BJ (cell line): ENCODE measurements at places on chromosomes 5 and 9.

DNA sequence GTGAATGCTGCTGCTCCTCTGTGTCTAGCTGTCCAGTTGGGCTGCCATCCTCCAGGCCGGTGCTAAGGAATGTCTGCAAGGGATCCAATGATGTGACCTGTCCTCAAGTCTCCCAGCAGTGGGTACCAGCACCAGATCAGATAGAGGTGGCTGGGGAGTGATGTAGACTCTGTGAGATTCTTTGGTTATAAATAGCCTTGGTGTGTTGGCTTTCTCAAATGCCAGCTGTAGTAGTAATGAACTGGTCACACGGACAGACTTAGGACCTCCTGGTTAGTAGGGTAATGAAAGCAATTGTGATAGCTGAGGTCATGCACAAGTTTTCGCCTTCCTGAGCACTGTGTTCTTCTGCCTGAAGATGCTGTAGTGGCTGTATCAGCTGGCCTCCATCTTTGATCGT lies 29.9 kb upstream of the RANBP6 start:
- no peak for DNase-seq

- no peak for DNase-seq
Measured at GRCh38 chr5:3187771-3188425, 407.7 kb upstream of the IRX1 start.

DNA sequence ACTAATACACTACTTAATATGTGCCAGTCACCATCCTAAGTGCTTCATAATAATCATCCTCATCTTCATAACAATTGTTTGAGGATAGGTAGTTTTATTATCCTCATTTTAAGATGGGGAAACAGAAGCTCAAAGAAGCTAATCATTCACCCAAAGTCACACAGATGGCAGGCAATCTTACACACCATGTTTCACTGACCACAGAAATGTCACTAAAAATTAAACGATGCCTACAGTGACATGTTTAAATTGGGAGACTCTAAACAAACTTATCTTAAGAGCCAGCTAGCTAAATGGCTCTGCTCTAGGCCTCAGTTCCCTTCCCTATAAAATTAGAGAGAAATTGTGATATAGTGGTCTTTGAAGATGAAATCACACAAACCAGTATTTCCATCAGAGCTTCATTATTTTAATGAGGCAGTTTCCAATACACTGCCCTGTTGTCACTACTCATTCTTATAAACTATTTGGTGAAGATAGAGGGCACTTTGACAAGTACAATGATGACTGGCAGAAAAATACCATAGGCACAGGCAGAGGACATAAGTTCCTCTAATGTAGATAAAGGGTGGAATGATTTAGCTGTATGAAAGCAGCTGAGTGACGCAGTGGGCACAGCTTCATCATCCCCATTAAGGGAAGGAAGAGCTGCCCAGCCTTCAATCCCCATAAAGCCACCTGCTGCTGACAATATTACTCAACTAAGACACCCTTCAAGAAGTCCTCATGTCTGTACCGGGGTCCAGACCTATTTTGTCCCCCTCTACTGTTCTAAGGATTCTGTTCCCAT lies 224.1 kb downstream of the ACTL7B start:
- DNase-seq = no peak

GRCh38 chr5:178349625-178350353 lies 117.2 kb upstream of the PHYKPL start:
- DNase-seq = no peak

DNA sequence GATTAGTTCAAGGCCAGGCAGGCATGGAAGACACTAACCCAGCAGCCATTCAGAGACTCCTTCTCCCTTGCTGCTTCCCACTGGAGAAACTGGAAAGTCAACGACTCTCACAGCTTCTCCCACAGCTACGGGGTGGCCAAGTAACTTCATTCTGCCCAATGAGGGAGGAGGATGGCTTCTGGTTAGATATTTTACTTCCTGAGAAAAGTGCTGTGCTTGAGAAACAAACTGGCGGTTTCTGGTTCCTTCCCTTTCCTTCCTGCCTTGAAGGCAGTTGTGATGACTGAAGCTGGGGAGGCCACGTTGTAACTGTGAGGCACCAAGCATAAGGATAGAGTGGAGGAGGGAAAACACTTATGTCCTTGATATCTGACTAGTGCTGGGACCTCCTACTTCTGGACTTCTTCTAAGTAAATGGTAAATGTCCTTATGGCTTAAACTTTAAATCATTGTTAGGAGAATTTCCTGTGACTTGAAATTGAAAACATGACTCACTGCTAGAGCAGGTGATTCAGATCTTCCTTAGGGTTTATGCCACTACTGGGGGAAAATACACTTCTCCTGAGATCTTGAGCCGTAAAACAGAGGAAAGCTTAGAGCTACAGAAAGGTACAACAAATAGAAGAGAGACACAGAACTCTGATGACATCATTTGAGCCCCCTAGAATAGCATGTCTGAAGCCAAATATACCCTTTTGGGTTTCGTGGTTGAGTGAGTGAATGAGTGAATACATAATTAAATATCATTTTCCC lies 3.1 kb upstream of the GNPDA1 start:
- DNase-seq = no peak

GRCh38 chr9:84371737-84372136 lies 31.2 kb upstream of the SLC28A3 start:
- DNase-seq = peak; percentile 66

DNA sequence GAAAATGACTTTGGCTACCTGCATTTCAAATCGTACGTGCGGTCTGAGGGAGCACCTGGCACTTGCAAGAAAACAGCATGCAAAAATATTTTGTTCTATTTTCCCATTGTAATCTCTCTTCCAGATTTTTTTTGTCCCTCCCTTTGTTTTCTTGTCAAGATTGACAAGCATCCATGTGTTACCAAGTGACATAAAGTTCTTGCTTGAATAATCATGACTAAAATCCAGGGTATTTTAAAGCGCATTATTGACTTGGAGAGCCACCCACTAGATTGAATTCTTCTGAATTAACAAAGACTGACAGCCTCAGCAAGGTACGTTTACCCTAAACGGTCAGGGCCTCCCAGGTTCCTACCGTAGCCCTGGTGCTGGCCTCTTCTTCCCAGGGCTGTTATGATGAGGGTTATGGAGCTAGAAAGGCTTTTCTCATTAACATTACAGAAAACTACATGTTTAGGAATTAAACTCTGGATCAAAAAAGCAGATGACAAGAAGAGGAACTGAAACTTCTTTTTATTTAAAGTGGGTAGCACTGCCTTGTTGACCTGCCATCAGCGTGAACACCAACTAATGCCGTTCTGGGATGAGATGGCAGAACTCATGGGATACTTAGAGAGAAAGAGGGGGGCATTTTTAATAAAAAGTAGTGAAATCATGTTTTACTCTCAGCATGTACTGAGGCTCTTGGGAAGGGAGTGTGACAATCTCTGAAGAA lies 297.0 kb downstream of the EFNA5 start:
- DNase-seq = no peak

DNA sequence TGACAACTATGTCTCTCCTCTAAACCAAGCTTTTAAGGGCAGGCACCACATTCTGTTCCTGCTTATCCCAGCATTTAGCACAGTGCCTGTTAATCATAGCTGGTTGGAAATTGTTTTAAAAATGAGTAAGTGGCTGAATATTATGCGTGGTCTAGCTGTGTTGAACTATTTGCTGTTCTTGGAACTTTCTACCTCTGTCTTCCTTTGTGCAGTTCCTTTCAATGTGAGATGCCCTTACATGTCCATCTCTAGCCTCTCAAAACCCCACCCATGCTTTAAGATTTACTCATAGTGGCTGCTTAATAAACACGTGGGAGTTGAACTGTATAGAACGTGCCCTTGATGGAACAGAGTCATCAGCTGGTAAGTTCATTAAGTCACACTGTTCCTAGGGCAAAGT lies 34.5 kb downstream of the C9orf57 start:
- no peak for DNase-seq

- no peak for DNase-seq
Measured at GRCh38 chr5:65327582-65327981, 154.1 kb downstream of the ADAMTS6 start.

- DNase-seq = no peak
Measured at GRCh38 chr9:9214066-9214465, 1398.7 kb downstream of the PTPRD start.

DNA sequence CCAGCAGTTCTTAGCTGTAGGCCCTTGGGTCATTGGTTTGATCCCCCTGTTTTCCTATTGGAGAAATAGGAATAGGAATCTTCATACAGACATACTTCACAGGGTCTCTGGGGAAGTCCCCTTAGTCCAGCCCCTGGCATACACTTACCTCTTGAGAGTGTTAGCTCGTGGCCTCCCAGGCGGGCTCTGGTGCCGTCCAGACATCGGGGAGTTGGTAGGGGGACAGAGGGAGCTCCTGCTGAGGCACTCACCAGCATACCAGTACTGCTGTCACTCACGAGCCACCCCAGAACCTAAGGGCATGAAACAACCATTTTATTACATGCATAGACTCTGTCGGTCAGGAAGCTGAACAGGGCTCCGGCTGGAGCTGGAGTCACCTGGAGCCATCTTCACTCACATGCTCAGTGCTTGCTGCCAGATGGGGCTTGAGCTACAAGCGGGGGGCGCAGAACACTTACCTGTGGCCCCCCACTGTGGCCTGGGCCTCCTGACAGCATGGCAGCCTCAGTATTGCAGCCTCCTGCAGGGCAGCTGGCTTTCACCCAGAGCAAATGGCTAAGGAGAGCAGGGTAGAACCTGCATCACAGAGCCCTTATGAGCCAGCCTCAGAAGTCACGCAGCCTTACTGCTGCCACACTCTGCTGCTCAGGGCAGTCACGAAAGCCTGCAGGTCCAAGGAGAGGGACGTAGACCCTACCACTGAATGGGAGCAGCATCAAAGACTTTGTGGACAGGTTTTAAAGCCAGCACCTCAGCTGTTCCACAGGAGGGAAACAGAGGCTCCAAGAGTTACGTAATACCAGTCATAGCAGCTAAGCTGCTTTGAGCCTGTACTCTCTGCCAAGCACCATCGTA lies 58.3 kb upstream of the ANGPTL2 start:
- no peak for DNase-seq

DNA sequence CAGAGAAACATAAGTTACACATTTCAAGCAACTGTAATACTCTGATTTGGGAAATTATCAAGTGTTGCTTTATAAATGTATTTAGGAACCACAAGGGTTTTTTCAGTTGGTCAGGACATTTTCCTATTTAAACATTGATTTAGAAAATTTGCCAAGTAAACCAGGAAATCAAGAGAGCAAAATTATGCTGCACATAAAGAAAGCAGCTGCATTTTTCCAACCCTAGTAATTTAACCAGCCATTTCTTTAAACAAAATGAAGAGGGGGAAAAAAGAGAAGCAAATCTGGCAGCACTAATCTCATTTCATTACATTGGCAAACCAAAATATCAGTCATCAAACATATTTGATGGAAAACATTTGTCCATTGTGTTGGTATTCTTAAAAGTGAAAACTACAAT lies 271.4 kb downstream of the TLE1 start:
- DNase-seq = no peak

DNA sequence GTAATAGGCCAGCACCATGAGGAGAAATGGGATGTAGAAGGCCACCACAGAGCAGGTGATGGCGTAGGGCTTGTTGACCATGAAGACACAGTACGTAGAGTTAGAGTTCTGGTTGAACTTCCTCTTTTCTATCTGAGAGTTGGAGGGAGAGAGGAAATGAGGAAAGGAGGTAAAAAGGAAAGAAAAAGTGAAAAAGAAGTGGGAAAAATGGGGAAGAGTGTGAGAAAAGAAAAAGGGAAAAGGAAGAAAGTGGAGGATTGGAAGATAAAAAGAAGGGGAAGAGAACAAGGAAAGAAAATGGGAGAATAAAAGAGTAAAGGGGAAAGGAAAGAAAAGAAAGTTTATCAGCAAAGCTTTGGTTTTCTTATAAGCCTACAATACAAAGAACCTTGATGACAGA lies 126.1 kb downstream of the FBXO38 start:
- no peak for DNase-seq

- no peak for DNase-seq
Measured at GRCh38 chr9:5582835-5583195, 46.1 kb upstream of the RIC1 start.

GRCh38 chr5:76384189-76384588 lies 18.9 kb upstream of the IQGAP2 start:
- no peak for DNase-seq

DNA sequence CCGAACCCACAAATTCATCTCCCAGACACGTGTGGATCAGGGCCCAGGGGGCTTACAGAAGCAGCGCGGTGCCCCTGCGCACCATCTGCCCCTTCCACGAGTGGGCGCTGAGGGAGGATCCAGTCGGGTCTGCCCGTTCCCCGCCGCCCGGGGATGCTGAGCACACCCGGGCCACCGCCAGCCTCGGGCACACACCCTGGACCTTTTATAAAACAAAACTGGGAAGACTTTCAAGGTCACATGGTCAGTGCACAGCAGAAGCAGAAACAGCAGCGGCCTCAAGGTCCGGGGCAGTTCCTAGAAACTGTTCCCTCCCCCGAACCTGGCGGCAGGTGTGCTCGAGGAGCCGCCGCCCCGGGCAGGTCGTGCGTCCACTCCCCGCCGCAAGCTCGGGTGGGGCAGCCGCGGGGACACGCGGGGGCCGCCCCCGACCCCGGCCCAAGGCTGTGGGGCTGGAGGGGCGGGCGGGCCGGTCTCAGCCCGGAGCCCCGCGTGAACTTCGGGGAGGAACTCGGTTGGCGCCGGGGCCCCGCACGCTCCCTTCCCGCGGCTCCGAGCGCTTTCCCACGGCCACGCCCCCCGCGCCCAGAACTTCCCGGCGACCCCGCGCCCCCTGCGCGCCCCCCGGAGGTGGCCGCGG lies 633 bp upstream of the PPP1R26 start:
- DNase-seq = no peak

DNA sequence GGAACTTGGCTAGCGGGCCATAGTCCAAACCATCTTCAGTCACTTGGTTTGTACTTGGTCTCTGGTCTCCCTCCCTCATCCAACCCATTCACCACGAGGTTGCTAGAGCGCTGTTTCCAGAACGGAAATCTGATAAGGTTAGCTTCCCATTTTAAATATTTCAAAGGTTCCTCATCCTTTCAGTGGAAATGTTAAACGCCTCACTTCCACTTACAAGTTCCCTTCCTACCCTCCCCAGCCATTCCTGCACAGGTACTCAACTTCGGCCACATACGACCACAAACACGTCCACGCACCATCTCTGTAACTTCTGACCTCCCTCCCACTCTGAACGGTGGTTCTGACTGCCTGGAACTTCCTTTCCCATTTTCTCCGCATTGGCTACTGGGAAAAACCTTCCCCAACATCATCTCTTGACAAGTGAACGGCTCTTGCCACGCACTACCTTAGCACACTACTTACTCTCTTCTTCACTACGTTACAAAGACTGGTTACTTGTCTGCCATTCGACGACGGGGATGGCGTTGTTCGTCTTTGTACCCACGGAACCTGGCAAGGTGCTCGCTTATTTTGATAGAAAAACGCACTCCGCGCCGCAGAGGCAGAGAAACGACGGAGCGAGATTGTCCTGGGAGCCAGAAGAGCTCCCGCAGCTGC lies 629 bp downstream of the CCNH start:
- no peak for DNase-seq
